Fibroblast of lung (primary cell): ENCODE measurements at places on chromosomes 6 and 20.

DNA sequence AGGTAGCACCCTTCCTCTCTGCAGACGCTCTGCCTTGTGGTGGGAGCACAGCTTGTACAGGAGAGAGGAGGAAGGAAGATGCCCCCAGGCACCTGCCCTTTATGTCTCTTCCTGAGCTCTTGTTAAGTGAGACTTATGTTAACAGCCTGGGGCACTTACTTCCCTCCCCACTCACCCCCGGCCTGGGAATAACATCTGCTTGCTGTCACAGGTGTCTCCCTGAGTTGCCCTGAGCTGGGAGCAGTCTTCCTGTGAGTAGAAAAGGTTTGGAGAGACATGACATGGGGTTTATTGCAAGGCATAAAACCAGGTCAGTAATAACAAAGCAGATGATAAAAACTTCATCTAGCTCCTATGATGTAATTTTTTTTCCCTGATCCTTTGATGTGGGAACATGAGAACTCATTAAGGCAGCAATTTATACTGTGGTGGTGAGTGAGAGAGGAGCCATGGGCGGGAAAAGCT lies 1.9 kb downstream of the SSTR4 start:
- no peak overlapping the region for H3K4me3 ChIP-seq
- H3K27ac ChIP-seq = no peak overlapping the region
- H3K27me3 ChIP-seq = peaks cover 16% of the 10 kb centered on the region
- no peak for DNase-seq

- DNase-seq = peak; percentile 58
- no peaks in the 10 kb centered on the region for H3K27me3 ChIP-seq
- no peaks in the 10 kb centered on the region for H3K36me3 ChIP-seq
- no peak overlapping the region for H3K4me3 ChIP-seq
- H3K27ac ChIP-seq = no peak overlapping the region
Measured at GRCh38 chr6:91509711-91510110, 922.8 kb upstream of the MAP3K7 start.

- DNase-seq = no peak
- peaks cover 8% of the 10 kb centered on the region for H3K36me3 ChIP-seq
- H3K27me3 ChIP-seq = no peaks in the 10 kb centered on the region
- H3K4me3 ChIP-seq = peak within 1 kb of the TSS; percentile 55
- peaks cover 17% of the 10 kb centered on the region for H3K4me1 ChIP-seq
- H3K27ac ChIP-seq = no peak within 1 kb of the TSS
Measured at GRCh38 chr20:37521061-37521771, at the start of gene NNAT. TSS of gene NNAT (plus strand) at chr20:37521250. CDS start at chr20:37521332, 82 bp downstream.

GRCh38 chr20:63363981-63364561 lies 2.9 kb upstream of the CHRNA4 start:
- no peaks in the 10 kb centered on the region for H3K36me3 ChIP-seq
- H3K4me3 ChIP-seq = no peak overlapping the region
- H3K4me1 ChIP-seq = no peaks in the 10 kb centered on the region
- no peak overlapping the region for H3K27ac ChIP-seq
